ENCODE measurements at places on chromosomes 11 and 22.
A peak's percentile ranks its signal among the peaks of the same experiment; 100 is the strongest.

DNA sequence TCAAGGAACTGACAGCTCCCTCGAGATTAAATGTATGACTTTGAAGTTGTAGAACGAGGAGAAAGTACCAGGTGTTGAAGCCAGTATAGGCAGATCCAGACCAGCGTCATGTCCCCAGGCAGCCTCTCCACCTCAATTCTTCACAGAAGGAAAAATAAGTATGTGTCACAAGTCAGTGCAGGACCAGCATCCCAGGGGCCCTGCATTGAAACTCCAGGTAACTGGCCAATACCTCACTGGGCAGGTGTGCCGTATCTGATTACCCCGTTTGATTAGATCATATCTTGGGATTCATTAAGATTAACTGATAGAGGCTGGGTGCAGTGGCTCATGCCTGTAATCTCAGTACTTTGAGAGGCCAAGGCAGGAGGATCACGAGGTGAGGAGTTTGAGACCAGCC is 466.7 kb upstream of the B3GAT1 start:
- DNase-seq = no peak

DNA sequence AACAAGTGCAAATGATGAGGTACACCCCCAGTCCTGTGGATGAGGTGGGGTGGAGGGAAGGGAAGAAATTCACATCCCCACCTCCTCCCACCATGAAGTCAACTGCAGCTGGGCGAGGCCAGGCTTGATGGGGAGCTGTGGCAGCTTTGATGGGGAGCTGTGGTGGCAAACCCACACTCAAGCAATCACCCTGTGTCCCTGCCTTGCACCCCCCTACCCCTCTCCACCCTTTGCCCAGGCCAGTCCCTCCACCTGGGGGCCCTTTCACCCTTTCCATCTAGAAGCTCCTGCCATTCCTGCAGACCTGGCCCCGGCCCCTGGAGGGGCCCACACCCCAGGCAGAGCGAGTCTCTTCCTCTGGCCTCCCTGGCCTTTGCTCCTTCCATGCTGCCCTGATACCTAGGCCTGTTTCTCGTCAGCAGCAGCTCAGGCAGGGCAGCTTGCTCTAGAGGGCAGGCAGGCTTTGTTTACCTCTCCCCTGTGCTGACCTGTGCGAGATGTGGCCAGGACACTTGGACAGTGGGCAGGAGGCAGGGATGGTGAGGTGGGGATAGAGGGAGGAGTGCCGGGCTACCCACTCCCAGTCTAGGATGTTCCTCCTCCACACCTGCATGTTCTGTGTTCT is 4.5 kb upstream of the FGF3 start:
- DNase-seq = no peak

DNA sequence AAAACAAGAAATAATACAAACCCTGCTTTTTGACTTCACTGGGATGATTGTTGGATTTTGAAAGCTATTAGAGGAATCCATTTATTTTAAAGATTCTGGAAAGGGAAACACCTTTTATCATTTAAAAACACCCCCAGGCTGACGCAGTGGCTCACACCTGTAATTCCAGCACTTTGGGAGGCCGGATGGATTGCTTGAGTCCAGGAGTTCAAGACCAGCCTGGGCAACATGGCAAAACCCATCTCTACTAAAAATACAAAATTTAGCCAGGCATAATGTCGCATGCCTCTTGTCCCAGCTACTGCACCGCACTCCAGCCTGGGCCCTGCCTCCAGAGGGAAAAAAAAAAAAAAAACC is 317 bp upstream of the SCN2B start:
- no peak for DNase-seq

- no peak for DNase-seq
These were observed 186.1 kb downstream of the MYO18B start for GRCh38 chr22:25928038-25928437.

- no peak for DNase-seq
These were observed 6.1 kb upstream of the ANO1 start for GRCh38 chr11:70071996-70072395.

- no peak for DNase-seq
These were observed 109.3 kb downstream of the ST3GAL4 start for GRCh38 chr11:126464796-126465195.

GRCh38 chr11:62433904-62434276 is 15.1 kb downstream of the SCGB1A1 start:
- DNase-seq = no peak

- DNase-seq = peak; percentile 22
These were observed 2.2 kb downstream of the MRPL23 start for GRCh38 chr11:1949302-1949701.

DNA sequence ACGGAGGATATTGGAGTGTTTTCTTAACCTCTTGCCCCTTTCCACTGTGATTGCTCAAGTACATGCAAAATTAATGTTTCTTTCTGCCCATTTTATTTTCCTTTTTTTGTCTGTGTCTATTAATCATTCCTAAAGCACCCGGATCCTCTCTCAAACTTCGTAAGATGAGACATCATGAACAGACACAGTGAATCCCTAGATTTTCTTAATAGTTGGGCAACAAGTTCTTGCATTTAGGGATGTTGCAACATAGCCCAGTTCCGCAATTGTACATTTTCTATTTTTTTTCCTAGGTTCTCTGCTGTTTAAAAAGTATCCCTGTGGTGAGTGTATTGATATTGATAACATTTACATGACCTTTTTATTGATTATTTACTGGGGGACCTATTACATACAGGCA is 2.9 kb downstream of the FAM111A start:
- no peak for DNase-seq

DNA sequence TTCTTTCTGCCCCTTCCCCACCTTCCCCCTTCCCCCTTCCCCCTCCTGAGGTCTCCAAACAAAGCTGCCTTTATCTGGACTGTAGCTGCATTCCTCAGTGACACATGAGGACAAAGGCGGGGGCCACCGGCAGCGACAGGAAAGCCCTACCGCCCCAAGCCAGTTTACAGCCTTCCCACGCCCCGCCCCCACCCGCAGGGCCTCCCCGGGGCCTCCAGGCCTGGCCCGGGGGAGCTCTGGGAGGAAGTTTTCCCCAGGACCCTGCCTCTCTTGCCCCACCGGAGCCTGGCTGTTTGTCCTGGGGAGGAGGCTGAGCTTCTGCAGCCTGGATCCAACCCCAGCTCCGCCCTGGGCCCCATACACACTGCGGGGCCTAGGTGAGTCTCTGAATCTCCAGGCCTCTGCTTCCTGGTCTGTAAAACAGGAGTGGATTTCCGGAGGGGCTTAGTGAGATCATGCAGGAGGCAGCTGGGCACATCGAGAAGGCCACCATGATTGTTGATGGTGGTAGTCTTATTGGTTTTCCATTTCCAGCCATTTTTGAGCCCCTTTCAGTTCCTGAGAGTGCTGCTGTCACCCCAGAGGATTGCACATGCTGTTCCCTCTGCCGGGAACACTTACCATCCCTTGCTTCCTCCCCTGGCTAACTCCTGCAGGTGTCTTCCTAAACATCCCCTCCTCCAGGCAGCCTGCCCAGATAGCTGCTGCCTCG is 130.7 kb downstream of the MN1 start:
- peak; percentile 49 for DNase-seq

GRCh38 chr11:13045734-13046133 is 36.6 kb downstream of the RASSF10 start:
- DNase-seq = no peak

DNA sequence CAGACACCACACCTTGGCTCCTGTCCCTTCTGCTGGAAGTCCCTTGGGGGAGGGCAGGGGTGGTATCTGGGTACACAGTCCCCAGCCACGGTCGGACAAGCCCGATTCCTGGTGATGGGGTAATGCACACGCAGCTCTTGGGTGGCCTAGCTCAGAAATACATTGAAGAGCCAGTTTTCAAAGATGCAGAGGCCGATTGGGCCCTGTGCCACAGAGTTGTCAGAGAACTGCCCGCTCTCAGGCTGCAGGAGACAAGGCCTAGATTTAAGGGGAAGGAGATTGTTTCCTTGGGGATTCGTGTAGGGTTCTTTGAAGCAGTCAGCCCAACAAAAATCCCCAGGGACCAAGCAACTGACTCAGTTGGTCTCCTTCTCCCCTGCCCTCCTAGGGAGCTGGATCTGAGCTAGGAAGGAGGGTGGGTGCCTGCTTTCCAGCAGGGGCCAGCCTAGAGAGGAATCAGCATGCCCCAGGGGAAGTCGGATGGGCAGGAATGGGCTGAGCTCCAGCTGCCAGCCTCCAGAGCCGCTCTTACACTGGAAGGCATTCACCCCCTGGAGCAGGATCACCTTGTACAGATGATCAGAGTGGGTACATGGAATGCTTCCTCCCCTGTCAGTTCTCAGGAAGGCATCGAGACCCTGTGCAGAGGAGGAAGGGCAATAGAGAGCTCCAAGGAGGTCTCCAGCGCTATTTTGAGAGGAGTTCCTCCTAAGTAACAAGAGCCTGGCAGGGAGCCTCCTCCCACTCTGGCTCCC is 3.3 kb upstream of the SCN4B start:
- no peak for DNase-seq

GRCh38 chr11:128508770-128509510 is 78.4 kb downstream of the ETS1 start:
- DNase-seq = no peak

GRCh38 chr11:19631712-19632498 is 80.7 kb upstream of the NAV2 start:
- no peak for DNase-seq

- no peak for DNase-seq
These were observed 43.4 kb downstream of the GUCY1A2 start for GRCh38 chr11:106974831-106975230.
